Renal cortical epithelial cell (primary cell): ENCODE measurements at places on chromosomes 13 and 19. TPM values are rescaled to one million over a fixed set of nuclear protein-coding genes. Genes with fewer than 3 reads are reported as not detected.

ZNF626 gene
- 21.4 and 22.5 TPM in 2 replicates for total RNA-seq

DNAAF3 gene
- total RNA-seq: 2.8 and 2.9 TPM in 2 replicates

ZNF667 gene
- 3.3 and 13.4 TPM in 2 replicates for total RNA-seq

ZNF439 gene
- total RNA-seq: 3.8 and 12.9 TPM in 2 replicates

NCAN gene
- not detected in 2 replicates for total RNA-seq

SH2D3A gene
- total RNA-seq: 5.1 and 34.6 TPM in 2 replicates

ADGRE2 gene
- 0.15 and 0.17 TPM in 2 replicates for total RNA-seq

KCNJ14 gene
- total RNA-seq: 0.35 and 1.3 TPM in 2 replicates

TMEM255B gene
- 3.3 and 5.9 TPM in 2 replicates for total RNA-seq

CEACAM7 gene
- total RNA-seq: not detected in 2 replicates
